Fibroblast of skin of right quadriceps (primary cell): ENCODE measurements at places on chromosomes 6 and 20.

- DNase-seq = no peak
Measured at GRCh38 chr6:135390458-135390857, 107.1 kb downstream of the AHI1 start.

- DNase-seq = no peak
Measured at GRCh38 chr6:152916035-152916434, 66.8 kb downstream of the FBXO5 start.

DNA sequence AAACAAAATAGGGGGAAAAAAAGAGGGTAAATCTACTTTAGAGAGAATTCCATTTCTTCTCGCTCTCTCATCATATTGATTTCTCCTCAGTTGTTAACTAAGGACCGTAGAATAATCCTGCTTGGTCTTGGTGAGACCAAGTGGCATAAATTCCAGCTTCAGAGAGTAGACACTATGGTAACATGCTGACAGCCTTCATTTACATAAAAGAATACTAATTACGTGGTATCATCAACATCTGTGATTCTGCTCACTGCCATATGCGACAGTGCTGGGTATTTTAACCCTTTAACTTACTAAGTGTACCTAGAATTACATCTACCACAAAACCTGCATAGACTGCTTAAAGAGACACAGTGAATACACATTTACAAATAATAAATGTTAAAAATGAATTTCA, 27.1 kb downstream of the TOMM6 start:
- DNase-seq = no peak

DNA sequence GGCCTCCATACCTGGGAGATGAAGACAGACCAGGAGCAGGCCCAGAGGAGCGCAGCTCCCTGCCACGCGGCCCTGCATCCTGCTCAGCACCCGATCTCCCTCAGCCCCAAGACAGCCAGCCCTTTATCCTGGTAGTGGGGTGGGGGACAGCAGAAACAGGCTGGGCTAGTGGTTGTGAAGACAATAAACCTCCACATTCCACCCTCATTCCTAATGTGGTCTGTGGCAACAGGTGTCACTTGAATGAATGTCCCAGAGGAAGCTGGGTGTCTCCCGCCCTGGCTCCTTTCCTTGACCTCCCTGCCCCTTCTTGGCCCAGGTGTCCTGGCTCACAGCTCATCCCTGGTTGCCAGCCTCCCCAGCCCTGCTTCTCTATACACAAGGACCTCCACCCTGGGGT, at the start of gene C6orf15:
Gene C6orf15, minus strand, starts transcription at position 98 of the 400 bp plus-strand sequence. Its CDS starts 20 bp downstream, at position 78.
- no peak for DNase-seq

- no peak for DNase-seq
Measured at GRCh38 chr20:46216770-46217464, 91.4 kb downstream of the CDH22 start.

DNA sequence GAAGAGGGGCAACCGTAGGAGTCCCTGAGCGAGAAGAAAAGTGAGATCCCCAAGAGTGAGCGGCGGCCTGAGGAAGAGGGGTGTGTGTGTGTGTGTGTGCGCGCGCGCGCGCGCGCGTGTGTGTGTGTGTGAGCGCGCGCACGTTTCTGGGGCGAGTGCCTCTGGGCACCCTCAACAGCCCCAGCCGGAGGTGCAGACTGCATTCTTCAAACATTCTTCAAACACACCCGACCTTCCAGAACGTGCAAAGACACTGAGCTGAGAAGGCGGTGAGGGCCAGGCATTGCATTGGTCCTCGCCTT, 76.2 kb upstream of the FOXP4 start:
- DNase-seq = peak; percentile 44

DNA sequence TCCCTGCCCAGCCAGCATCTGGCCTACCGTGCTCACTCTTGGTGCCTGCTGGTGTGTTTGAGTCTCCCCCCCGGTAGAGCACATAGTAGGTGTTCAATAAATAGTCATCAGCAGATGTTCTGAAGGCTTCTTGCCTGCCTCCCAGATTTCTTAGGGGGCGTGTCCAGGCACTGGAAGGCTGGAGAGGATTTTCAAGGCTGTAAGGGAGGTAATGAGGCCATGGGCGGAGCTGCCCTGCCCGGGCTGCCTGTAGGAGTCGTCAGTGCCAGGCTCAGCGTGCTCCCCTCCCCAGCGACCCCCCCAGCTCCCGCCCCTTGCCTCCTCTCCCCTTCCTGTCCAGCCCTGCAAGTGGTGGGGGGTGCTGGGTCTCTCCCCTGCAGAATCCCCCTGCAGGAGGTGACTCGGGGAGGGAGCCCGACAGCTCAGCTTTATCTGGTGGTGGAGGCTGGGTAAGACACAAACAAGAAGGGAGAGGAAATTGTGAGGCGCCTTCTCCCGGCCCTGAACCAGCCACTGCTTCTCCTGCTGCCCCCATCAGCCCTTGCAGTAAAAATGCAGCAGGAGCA, 55.9 kb downstream of the BCAS4 start:
- DNase-seq = no peak

- peak; percentile 23 for DNase-seq
Measured at GRCh38 chr20:32110173-32110704, 725 bp downstream of the TM9SF4 start.

- no peak for DNase-seq
Measured at GRCh38 chr6:53796791-53797190, 2.0 kb downstream of the LRRC1 start.

GRCh38 chr6:98037571-98037970, 754.6 kb upstream of the MMS22L start:
- DNase-seq = no peak

- DNase-seq = peak; percentile 43
Measured at GRCh38 chr6:144283646-144284477, 1.3 kb upstream of the UTRN start.

- DNase-seq = peak; percentile 76
Measured at GRCh38 chr6:32906539-32906938, 34.3 kb downstream of the HLA-DMB start.

DNA sequence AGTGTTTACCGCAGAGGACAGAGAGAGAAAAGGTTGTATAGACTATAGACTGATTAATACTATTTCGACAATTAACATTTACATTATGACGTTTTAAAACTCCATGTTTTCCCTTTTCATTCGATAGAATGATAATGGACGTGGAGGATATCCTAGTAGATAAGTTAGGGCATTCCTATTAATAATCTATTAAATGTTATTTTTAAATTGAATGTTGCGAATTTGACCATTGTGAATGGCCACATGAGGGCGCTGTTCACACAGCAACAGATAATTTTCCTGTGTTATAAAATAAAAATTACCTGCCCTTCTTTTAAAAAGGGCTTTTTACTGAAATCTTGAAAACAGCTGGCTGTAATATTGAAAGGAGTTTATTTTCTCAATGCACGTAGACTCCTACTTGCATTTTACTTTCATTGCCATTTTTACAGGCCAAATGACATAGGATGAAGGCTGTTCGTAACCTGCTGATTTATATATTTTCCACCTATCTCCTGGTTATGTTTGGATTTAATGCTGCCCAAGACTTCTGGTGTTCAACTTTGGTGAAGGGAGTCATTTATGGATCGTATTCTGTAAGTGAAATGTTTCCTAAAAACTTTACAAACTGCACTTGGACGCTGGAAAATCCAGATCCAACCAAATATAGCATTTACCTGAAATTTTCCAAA, 3.3 kb downstream of the ADGRB3 start:
- peak; percentile 19 for DNase-seq

DNA sequence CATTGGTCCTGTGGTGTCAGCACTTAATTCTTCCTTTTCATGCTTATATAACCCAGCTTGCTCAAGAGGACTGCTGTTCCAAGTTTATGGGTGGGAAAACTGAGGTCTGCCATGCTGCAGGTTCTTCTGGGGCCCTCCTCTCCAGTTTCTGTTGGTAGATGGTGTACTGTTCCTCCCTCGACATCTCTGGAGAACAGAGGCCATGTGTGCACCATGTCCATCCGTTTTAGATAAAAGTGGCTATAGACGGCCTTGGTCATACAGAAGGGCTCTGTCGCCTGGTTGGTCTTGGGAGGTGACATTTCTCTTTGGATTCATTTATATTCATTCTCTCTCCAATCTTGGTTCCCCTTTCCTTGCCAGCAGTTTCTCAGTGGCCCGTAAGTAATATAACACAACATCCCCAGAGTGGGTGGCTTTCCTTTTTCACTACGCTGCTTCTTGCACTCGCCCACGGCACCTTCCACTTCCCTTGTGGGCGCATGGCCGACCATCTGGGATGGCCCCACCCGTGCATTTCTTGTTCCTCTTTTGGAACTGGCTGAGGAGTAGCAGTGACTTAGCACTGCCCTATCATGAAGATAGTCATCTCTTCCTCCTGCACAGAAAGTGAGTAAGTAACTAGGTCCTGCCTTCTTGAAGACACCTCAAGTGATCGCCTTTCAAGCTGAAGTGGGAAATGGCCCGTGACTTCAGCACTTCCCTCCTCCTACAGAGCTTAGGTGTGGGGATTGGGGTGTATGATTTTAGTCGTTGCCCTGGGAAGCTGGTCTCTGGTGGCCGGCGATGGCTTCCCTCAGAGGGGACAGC, 94.2 kb downstream of the RREB1 start:
- DNase-seq = no peak

GRCh38 chr6:110652520-110652919, 162.7 kb downstream of the CDK19 start:
- no peak for DNase-seq
